ENCODE measurements at places on chromosomes 2 and 18. TPM values are rescaled to one million over a fixed set of nuclear protein-coding genes. Genes with fewer than 3 reads are reported as not detected.

DNA sequence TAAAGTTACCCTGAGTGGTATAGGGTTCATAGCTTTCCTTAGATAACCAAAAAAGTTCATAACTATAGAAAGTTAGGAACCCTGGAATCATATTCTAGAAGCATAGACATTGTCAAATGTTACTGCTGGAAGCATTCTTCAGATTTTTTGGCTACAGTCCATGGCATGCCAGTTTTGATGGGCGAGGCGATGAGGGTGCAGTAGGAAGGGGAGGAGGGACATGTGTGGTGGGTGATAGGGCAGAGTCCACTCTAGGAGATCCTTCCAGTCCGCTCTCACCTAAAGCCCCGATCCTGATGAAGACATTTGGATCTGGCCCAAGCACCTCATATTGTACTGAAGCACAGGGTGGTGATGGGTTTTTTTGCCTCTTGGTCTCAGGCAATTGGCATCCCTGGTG lies 91.8 kb downstream of the HRH4 start:
- DNase-seq = no peak

DNA sequence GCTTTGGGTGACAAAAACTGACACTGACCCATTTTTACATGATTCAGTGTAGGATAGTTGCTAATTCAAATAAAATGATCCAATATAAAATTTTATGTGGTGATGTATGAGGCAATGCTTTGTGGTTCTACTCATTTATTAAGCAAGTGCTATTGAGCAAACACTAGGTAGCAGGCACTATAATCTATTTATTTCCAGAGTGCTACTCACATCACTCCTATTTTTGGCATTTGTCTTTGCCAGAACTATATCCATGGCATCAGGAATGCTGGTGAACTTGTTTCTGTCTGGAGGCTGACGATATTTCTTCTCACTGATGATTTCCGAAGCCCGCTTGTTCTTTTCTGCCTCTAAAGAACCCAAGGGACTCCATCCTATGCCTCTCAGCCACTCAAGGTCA lies 84.3 kb downstream of the NEB start:
- DNase-seq = no peak

The NT5C1B gene
- total RNA-seq = not detected

GRCh38 chr2:58640042-58640441 lies 398.9 kb upstream of the FANCL start:
- no peak for DNase-seq

GRCh38 chr2:46029332-46029811 lies 267.8 kb upstream of the EPAS1 start:
- DNase-seq = no peak

DNA sequence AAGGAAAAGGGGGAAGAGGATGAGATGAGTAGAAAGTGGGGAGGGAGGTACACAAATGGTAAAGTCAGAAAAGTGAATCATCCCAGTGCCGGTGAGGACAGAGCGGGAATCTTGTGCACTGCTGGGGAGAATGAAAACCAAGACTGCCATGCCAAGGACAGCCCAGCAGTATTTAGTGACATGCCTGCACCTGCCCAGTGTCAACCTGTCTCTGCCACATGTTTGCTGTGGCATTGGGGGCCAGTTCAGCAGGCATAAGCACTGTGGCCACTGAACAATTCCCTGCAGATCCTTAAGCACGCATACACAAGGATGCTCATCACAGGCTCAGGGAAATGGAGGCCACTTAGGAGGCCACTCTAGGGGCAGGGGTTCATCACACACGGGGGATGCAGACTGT lies 5.2 kb upstream of the KCNK3 start:
- DNase-seq = no peak

All from skin of body (tissue), 3 donors.